MV-4-11 (cell line): ENCODE measurements at places on chromosomes 2 and 18.

DNA sequence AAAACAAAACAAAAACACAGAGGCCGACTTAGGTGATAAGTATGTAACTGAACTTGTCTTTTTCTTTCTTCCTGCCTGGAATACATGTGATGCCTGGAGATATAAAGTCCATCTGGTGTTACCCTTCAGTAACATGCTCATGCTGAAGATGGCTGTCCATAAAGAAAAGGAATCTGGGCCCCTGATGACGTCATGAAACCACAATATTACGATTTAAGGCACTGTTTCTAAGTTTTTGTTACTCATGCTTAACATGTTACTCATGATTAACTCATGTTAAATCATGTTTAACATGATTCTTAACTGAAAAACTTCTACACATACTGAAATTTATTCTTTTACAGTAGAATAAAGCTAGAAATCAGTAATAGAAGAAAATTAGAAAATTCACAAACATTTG, 49.0 kb downstream of the STRADB start:
- DNase-seq, result peak; percentile 8

DNA sequence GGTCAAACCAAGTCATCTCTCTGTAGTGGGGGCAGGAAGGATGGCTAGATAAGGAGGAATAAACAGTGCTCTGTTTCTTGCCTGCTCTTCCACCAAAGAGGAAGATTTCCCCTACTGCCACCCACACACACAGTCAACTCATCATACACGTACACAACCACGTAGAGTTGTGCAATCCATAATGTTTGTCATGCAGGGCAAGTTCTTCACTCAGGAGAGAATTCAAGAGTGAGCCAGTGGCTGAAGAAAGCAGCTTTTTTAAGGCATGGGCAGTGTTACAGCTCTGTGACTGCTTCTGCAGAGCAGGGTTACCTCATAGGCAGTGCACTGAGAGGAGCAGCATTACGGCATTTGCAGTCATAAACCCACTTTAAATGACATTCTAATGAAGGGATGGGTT, 283.0 kb downstream of the RND3 start:
- DNase-seq, result peak; percentile 31

- DNase-seq, result peak; percentile 62
These were observed 6.1 kb upstream of the AMMECR1L start for GRCh38 chr2:127891811-127892210.

GRCh38 chr18:9488538-9488937, 13.2 kb downstream of the RALBP1 start:
- DNase-seq, result peak; percentile 18

DNA sequence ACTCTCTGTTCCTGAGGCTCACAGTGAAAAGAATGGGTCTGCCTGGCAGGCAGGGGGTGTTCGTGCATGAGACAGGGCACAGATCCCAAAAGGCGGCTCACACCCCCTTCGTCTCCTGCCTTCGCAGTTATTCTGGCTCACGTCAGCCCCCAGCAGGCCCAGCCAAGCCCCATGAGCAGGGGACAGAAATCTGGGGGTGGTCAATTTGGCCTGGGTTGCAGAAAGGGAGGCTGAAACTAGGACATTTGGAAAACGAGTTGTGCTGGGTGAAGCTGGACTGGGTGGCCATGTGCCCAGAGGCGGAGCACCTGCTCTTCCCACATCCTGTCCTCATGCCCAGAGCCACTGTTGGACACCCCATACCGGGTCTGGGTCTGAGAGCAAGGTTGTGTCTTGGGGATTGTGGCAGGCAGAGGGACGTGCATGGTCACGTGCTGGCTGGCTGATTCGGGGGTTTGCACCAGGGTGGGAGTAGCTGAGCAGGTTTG, 99.0 kb upstream of the MCFD2 start:
- DNase-seq, result no peak

GRCh38 chr2:43927442-43927841, 68.3 kb downstream of the LRPPRC start:
- no peak for DNase-seq
